Tongue (tissue), 3 donors: ENCODE measurements at places on chromosomes 4 and X.

DNA sequence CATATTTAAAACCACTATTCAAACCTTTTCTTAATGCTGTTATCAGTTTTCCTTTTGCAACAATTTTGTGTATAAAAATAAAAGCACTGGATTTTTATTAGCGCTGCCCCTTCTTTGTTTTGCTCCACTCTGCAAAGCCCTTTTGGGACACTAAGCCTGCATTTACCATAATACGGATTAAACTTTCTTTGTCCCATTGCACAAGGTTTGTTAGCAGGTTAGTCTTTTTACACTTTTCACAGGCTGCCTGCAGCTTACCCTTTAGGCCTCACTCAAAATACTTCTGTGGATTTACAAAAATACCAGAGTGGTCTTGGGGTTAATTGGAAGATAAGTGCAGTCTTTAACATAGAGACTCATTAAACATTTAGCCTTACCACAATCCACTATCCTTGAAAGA is 35.7 kb upstream of the MAB21L2 start:
- no peak for DNase-seq

- no peak for DNase-seq
Measured at GRCh38 chrX:81304563-81304962, 102.7 kb downstream of the SH3BGRL start.

GRCh38 chrX:16023790-16024734 is 99.3 kb upstream of the GRPR start:
- no peak for DNase-seq

GRCh38 chr4:42627885-42628646 is 28.8 kb downstream of the ATP8A1 start:
- no peak for DNase-seq

DNA sequence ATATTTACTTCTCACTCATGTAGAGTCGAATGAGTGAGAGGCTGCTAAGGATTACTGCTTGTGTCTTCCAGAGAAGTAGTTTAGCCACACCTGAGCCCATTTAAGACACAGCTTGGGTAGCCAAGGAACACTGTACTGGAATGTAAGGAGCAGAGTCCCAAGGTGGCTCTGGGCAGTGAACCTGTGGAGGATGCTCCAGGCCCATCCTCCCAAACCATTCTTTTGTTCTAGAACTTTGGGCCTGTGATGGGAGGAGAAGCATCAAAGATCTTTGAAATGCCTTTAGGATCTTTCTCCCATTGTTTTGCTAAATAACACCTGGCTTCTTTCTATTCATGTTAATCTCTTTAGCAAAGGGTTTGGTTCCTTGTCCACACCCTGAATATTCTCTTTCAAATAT is 162.2 kb downstream of the KLHL4 start:
- DNase-seq, result no peak

GRCh38 chr4:21780148-21780547 is 168.4 kb downstream of the KCNIP4 start:
- no peak for DNase-seq

GRCh38 chrX:68690936-68691501 is 43.6 kb downstream of the STARD8 start:
- no peak for DNase-seq

DNA sequence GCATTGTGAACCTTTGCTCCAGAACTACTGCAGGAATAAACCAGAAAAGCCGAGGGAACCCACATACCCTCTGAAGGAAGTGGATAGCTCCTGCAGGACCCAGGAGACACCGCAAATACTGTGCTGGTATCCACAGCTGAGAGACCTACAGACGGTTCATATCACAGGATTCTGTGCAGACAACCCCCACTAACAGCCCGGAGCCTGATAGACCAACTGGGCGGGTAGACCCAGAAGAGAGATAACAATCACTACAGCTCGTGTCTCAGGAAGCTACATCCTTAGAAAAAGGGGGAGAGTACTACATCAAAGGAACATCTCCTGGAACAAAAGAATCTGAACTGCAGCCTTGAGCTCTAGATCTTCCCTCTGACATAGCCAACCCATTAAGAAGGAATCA is 150.8 kb downstream of the FRAS1 start:
- DNase-seq, result no peak

DNA sequence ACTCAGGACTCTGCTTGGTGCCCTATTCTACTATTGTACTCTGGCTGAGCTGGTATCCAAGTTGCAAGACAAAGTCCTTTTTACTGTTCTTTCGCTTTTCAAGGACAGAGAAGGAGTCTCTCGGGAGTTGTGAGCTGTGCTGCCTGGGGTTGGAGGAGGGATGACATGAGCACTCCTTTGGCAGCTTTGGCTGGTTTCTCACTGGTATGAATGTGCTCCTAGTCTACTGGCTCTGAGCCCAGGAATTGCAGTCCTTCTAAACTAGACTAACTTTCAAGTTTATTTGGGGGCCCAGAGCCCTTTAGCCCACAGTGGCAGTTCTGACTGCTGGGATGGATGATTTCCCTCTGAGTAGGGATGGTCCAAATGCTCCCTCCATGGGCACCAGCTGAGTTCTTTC is 997.1 kb downstream of the RAB28 start:
- no peak for DNase-seq

DNA sequence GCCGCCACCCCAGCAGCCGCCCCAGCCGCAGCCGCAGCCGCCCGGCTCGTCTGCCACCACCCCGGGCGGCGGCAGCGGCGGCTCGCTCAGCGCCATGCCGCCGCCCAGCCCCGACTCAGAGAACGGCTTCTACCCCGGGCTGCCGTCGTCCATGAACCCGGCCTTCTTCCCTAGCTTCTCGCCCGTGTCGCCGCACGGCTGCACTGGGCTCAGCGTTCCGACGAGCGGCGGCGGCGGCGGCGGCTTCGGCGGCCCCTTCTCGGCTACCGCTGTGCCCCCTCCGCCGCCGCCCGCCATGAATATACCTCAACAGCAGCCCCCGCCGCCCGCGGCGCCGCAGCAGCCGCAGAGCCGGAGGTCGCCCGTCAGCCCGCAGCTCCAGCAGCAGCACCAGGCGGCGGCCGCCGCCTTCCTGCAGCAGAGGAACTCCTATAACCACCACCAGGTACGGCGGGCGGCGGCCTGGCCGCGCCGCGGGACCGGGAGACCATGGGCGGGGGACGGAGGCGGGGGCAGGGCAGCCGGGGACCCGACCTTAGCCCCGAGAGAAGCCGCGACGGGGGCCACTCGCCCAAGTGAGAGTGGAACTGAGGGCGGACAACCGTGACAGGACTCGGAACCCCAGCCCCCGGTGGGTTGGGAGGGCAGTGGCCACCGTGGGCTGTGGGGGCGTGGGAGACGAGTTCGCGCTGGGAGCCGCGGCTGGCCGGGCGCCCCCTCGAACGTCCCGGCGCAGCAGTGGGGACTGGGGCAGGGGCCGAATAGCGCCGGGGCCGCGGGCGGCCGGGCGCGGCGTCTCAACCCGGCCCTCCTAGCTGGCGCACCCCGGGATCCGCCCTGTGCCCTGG is 1.8 kb downstream of the CPEB2 start:
- peak; percentile 31 for DNase-seq

GRCh38 chr4:123652476-123652875 is 255.9 kb downstream of the SPRY1 start:
- DNase-seq, result peak; percentile 40

- no peak for DNase-seq
Measured at GRCh38 chr4:42671431-42672194, 14.7 kb upstream of the ATP8A1 start.

- no peak for DNase-seq
Measured at GRCh38 chrX:66232296-66232695, 68.2 kb downstream of the HEPH start.

GRCh38 chr4:1349359-1350168 is 2.6 kb downstream of the UVSSA start:
- no peak for DNase-seq

- no peak for DNase-seq
Measured at GRCh38 chrX:65195621-65196020, 219.4 kb upstream of the ZC4H2 start.

GRCh38 chr4:112422644-112423043 is 93.3 kb downstream of the NEUROG2 start:
- peak; percentile 13 for DNase-seq

DNA sequence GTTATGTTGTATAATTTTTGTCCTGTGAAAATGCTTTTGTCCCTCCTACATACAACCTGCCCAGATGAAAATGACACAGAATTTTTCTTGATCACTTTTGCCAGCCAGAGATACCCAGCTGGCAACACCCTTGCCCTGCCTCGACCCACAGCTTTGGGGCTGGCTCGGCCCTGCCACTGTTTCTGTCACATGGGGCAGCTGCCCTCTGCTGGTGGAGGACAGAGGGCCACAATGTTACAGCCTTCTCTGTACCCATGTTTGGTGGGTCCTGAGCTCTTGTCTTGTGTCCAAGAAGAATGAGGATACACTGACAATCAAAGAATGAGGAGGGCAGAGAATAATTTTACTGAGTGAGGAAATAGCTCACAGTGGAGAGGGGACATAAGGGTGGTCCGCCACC is 31.1 kb downstream of the BMP15 start:
- DNase-seq, result no peak

DNA sequence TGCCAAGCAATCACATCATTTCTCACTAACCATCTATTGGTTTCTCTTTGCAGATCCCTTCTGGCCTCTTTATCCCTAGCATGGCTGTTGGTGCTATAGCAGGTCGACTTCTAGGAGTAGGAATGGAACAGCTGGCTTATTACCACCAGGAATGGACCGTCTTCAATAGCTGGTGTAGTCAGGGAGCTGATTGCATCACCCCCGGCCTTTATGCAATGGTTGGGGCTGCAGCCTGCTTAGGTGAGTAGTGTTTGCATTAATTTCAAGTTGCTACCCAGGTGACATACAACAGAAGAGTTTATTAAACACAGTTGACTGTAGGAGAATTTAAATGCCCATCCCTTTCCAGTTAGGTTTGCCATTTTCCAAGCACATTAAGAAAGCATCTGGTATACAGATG is 112.2 kb downstream of the AKAP4 start:
- DNase-seq, result no peak

- no peak for DNase-seq
Measured at GRCh38 chrX:15797707-15798106, 7.4 kb downstream of the ZRSR2 start.

- DNase-seq, result no peak
Measured at GRCh38 chr4:181863856-181864255, 379.3 kb upstream of the TENM3 start.

DNA sequence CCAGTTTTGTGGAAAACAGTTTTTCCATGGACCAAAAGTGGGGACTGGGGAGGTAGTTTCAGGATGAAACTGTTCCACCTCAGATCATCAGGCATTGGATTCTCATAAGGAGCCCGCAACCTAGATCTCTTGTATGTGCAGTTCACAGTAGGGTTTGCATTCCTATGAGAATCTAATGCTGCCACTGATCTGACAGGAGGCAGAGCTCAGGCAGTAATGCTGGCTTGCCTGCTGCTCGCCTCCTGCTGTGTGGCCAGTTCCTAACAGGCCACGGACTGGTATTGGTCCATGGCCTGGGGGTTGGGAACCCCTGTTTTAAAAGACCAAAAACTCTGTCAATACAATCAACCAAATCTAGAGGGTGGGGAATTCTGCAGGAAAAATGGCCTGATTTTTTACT is 100.0 kb upstream of the EOLA2 start:
- no peak for DNase-seq

DNA sequence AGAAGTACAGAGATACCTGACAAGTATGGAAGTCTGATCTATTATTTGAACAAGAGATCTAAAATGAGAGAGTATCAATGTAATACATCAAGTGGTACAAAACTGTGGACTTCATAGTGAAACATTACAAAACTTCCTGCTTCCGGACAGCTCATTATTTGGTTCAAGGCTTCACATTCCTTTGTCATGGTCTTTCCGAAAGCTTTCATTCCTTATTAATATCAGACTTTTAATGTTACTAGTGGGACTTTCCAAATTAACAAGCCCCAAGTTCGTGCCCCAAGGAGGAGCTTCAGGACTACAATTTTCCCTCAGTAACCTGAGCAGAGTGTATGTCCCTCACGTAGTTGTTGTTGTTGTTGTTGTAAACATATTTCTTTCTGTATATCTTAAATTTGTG is 1.2 kb downstream of the CHIC2 start:
- peak; percentile 34 for DNase-seq
